DMS 273 treated with DMSO at 0.1 percent for 48 hours (cell line): ENCODE measurements at places on chromosomes 7 and 10.

GRCh38 chr10:21712975-21713374 is 178.9 kb downstream of the MLLT10 start:
- DNase-seq = no peak

DNA sequence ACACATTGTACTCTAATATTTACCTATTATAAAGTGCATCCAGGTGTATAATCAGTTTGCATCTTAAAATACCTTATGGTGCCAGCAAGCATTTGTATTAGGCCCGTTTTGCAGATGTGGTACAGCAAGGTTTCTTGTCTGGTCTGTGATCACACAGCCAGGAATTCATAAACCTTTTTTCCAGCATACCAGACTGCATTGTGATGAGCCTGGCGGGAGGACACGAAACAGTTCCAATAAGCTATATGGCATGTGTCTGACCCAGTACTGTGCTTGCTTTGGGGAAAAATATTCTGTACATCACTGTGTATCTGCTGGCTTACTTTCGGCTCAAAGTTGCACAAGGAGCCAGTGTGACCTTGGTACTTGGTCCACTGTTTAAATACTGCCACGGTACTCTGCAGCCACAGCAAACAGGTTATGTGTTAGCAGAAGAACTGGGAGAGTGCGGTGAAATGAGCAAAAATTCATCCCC is 36.3 kb downstream of the CHN2 start:
- no peak for DNase-seq

- DNase-seq = no peak
Measured at GRCh38 chr7:156115582-156115981, 303.3 kb upstream of the SHH start.

GRCh38 chr7:132102942-132103341 is 473.3 kb downstream of the PLXNA4 start:
- no peak for DNase-seq

DNA sequence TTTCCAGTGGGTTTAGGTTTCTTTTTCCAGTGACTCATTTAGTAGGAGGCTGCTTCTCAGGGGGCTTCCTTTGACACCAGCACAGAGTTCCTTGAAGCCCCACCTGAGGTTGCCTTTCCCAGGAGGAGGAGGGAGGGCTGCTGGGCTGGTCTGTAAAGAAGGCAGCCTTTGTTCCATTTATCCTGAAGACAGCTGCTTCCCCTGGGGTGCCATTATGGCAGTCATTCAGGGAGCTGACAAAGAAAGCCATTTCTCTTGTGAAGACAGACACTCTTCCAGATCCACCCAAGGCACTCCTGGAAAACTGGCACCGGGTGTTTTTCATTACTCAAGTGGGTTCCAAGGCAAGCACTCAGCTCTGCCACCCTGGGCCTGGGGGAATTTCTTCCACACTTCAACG is 54.0 kb downstream of the MTURN start:
- no peak for DNase-seq

GRCh38 chr10:113712755-113713639 is 33.3 kb downstream of the CASP7 start:
- DNase-seq = no peak

DNA sequence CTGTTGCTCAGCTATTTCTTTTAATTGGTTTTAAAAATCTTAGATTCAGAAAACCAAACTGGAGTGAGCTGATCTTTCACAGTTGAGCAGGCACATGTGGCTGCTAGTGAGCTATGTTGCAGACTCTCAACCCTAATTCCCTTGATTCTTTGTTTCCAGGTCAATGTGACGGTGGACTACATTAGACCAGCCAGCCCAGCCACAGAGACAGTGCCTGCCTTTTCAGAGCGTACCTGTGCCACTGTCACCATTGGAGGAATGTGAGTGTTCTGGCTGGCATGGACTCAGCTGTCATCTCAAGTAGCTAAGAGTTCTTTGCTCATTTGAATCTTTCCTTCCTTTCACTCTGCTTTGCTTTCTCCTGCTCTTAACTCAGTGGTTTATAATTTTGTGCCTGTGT is 187.1 kb downstream of the LRRC4 start:
- DNase-seq = no peak

DNA sequence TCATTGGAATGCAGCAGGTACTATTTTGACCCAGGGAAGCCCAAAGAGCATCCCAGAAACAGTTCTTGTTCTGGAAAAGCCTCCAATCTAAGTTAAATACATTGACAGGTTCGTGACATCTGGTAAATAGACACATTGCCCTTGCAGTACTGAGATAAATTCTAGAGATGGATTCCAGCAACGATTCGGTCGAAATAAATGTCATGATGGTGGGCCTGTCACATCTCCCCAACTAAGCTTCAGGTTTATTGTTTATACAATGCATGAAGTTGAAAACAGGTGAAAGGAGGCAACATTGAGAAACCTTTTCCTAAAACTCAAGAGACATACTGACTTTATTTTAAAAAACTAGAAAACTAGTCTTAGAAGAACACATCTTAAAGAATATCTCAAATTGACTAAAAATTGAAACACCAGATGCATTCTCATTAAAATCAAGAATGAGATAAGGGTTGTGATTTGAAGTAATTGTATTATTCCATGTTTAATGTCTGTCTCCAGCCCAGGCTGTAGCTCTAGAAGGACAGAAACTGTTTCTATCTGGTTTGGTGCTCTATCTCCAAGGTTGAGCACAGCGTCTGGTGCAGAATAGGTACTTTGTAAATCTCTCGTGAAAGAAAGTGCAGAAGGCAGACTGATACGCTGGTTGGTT is 114.0 kb downstream of the CABCOCO1 start:
- DNase-seq = no peak

DNA sequence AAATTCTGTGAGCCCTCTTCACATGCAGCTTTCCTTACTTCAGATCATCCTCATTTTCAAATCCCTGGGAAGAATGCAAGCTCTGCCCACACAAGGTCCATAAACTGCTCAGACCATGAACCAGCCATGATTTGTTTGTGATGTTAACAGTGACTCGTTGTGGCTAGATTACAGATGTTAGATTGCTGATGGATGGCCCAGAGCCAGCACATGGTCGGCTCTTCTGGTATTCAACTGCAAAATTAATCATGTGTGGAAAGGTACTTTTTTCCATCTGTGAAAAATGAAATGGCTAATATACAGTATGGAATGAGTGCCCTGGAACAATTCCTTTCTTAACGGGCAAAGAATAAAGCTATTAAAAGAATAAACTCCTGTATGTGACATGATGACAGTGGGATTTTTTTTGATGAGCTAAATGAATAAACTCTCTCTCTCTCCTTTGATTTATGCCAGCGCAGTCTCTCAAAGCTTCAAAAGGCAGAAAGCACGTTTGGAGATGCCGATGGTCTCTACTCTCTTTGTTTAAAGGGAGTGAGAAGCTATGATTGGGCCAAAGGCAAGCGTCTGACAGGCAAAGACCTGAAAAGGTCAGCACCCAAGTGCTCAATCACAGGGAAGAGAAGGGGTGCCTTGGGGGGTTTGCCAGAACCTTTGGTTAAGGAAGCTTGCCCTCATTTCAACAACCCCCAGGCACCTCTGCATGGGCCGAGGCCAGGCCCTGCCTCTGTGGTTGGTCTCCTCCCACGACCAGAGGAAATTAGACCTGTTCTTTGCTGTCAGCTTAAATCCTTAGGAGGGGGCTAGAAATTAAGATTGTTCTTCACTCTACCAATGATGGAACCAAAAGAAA is 444.0 kb upstream of the NFE2L3 start:
- no peak for DNase-seq

DNA sequence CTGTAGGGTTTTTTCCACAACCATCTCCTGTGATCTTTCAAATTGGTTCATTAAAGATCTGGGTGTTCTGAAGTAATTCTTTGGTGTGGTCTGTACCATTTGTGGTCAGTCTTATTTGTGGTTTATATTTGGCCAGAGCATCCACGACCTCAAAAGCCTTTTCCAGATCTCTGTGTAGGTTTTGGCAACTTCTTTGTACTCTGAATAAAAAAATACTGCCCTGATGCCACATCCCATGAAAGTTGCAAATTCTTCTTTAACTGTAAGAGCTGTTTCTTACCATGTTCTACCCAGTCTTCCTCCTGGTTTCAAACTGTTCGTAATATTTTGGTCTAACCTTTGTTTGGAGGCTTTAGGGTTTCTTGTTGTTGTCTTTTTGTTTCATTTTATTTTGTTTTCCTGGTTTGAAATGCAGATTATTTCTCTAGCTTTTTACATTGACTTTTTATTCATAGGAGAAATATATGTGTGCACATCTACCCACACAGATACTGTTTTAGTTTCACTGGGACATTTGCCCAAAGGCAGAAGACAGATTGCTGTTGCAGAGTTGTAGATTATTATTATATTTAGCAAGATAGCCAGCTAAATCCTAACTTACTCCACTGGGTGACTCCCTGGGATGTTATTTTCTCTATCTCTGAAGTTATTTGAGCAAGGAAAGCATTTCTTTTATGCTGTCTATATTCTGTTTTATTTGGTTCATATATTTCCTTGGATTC is 123.2 kb upstream of the SAMD8 start:
- no peak for DNase-seq

DNA sequence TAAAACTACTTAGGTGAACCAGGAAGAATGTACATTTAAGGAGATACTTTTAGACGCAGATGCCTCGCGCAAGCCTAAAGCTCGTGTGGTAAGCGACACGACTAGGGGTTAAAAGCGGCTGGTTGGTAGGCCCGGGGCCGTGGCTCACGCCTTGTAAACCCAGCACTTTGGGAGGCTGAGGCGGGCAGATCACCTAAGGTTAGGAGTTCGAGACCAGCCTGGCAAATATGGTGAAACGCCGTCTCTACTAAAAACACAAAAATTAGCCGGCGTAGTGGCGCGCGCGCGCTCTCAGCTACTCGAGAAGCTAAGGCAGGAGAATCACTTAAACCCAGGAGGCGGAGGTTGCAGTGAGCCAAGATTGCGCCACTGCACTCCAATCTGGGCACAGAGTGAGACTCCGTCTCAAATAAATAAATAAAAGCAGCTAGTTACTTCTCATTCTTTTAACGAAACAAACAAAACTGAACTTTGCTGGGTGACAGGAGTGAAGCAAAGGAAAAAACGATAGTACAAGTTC is 879 bp downstream of the NUDT5 start:
- DNase-seq = no peak
